ENCODE measurements at places on chromosomes 5 and 9.
A peak's percentile ranks its signal among the peaks of the same experiment; 100 is the strongest.

GRCh38 chr5:6712142-6712576 lies 1.1 kb upstream of the TENT4A start:
- peak; percentile 56 for DNase-seq

DNA sequence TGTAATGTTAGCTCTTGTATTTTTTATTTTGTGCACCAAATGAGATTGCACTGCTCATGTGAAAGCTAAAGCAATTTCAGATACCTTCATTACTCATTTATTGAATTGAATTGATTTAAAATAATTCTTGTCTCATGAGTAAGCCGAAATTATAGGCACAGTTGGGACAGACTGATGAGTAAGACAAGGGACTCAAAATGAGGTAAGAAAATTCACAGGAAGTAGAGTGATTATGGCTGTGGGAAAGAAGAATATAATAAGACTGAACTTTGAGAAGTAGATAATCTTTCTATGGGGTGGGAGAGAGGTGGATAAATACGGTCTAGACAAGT lies 51.1 kb downstream of the NUDT12 start:
- DNase-seq, result no peak

DNA sequence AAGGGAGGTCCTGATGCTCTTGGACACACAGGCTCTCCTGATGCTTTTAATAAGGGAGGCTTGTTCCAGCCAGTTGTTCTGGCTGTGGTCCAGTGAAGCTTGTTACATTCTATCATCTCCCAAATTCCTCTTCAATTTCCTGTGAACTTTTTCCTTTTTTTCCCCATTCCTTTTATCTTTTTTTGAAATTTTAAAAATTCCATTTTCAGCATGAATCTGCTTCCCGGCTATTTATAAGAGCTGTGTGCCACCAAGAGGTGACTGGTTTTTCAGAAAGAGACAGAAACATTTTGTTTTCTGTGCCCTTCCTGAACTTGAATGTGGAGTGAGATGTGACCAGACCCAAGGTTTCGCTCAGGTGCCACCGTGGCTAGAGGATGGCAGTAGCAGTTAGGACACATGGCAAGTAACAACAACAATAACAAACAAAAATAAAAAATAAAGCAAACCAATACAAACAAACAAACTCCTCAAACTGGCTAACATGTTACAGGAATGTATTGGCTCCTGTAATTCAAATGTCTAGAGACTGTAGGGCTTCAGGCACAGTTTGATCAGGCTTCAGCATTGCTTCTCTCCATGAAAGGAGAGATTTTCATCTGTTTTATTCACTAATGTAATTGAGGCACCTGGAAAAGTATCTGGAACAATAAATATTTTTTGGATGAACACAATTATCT lies 121.1 kb downstream of the BOD1 start:
- no peak for DNase-seq

- DNase-seq, result no peak
These were observed 19.5 kb upstream of the ARSI start for GRCh38 chr5:150322202-150322601.

GRCh38 chr5:77321793-77322394 lies 111.4 kb downstream of the PDE8B start:
- no peak for DNase-seq

- no peak for DNase-seq
These were observed 553.0 kb upstream of the ZNF462 start for GRCh38 chr9:106309925-106310324.

- no peak for DNase-seq
These were observed 45.6 kb upstream of the RUFY1 start for GRCh38 chr5:179504600-179505396.

DNA sequence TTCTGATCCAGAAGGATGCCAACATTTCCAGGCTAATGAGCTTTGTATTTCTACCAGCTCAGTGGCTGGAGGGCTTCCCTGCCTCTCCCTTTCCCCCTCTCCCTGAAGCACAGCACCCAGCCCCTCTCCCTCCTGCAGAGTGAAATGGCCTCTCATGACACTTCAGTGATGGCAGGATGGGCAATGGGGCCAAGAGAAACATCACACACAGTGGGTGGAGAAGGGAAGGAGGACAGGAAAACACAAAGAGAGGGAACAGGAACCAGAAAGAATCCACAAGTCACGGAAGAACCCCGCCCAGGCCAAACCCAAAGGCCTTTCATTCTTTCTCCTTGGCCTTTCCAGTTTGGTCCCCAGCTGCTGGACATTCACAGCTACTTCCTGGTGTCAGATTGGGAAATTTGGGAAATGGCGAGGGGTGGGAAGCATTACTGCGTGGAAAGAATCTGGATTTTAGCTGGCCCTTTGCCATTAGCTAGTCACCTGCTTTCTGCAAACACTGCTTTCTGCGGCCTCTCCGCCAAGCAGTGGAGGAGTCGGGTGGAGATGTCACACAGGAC lies 82.6 kb downstream of the GLDC start:
- DNase-seq, result peak; percentile 22

DNA sequence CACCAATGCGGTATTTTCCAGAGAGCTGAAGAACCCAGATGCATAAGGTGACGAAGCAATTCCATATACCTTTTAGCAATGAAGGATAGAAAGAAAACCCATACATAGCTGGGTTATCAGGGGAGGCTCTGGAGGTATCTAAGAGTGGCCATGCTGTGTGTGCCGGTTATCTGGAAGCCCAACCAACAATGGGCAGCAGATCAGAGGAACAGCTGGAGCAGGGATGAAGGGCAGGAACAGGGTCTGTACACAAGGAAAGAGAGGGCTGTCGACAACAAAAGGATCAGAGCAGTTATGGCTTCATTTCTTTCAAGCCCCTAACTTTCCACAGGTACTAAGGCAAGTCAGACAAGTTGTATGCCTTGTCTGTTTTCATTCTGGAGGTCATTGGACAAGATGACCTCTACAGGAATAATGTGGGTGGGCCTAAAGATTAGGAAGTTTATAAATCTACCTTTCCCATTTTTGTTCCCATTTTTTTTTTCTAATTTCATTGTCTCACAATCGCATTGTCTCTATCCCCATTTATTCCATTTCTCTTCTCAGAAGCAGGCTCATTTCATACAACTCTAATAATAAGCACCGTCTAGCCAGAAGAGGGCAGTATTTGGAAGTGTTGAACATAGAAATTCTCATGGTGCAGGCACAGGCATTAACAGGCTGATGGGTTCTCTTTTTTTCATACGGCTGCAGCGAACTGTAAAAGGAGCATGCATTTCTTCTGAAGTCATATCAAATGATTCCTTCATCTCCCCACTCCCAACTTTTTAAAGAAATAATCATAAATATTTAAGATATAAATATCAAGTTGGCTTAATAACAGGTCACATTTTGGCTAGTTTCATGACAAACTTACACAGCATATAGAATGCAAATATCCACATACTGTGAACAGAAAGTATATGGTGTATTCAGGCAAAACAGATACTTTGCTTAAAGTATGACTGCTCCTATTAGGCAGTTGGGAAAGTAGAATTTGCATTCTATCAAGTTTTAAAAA lies 63.5 kb downstream of the ZNF474 start:
- no peak for DNase-seq

DNA sequence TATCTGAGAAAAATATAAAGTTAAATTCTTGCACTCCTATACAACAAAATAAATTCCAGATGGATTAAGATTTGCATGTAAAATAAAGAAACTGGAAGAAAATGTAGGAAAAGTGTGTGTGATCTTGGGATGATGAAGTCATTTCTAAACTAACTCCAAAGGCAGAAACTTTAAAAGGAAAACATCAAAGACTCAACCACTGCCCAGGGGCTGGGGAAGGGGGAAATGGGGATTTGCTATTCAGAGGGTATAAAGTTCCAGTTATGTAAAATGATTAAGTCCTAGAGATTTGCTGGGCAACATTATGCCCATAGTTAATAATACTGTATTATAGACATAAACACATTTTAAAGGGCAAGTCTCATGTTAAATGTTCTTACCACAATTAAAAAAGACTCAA lies 254.5 kb downstream of the DEPDC1B start:
- no peak for DNase-seq

DNA sequence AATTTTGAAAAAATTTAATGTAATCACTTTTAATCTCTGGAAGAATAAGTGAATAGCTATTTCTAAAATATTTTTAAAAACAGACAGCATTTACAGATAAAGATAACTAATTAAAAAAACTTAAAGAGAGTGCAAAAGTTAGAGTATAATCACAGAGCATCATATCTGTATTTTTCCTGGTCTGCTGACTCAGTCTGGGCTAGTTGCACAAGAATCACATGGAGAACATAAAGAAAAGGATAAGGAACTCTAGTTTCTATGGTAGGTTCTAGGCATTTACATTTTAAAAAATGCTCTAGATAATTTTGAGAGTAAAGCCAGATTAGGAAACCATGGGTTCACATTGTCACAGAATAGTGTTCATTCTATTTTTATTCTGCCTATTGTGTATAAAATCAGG lies 347.4 kb downstream of the PSAT1 start:
- DNase-seq, result no peak

- DNase-seq, result no peak
These were observed 16.7 kb downstream of the TCF7 start for GRCh38 chr5:134131165-134131564.

- DNase-seq, result no peak
These were observed 569.8 kb upstream of the RIOK2 start for GRCh38 chr5:97752871-97753270.

GRCh38 chr9:95512709-95513095 lies 4.1 kb downstream of the PTCH1 start:
- DNase-seq, result no peak

DNA sequence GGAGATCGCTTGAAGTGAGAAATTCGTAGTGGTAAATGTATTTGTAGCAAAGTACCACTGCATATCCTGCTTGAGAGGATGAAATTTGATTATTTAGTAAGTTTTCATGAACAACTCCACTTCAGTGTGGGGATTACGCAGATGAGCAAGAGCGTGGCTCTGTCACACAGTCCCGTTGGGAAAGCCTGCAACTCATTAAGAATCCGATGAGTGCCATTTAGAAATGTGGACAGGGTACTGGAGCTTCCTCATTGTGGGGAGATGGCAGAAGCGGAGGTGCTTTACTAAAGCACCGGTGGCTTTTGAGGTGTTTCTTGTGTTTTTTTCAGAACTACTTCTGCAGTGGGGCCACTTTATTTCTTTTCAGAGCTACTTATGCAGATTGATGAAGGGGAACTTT lies 1.4 kb downstream of the TJP2 start:
- no peak for DNase-seq

- peak; percentile 85 for DNase-seq
These were observed at the start of gene SMIM3 for GRCh38 chr5:150778517-150779396. SMIM3 (plus strand) TSS chr5:150778757; CDS start chr5:150795441, 16,684 bp downstream.

GRCh38 chr5:43676083-43676840 lies 73.3 kb downstream of the NNT start:
- no peak for DNase-seq

DNA sequence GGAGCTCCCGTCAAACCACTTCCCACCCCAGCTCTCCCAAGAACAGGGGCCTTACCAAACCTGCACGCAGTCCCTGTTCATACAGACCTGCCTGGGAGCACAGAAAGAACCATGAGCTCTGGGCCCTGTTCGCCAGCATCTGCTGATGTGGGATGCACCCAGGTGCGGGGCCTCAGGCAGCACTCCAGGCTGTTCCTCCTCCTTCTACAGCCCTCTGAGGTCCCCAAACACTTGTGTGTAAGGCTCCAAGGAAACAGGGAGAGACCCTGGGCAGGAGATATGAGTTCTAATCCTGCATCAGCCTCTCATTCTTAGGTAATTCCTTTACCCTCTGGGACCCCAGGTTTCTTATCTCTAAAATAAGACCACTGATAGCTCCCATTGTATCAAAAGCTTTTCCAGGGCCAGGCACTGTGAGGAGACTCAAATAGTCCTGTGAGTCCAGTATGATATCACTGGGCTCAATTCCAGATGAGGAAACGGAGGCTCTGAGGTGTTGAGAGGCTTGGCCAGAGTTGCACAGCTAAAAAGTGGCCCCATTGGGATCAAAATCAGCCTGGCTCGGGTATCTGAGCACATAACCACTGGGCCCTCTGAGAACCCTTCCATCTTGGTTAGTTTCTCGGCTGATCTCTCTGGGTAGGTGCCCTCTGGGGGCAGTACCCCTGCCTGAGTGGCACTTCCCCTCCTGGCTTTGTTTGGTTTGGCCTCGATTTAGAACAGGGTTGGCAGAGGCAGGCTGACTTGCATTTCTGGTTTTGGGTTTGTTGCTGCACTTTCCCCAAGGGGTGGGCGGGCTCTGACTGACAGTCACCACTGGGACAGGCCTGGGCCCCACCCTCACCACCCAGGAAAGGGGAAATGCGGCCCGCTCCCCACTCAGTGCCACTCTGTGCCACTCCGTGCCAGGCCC lies 116.8 kb downstream of the RGS3 start:
- no peak for DNase-seq

GRCh38 chr5:57246426-57246825 lies 72.6 kb downstream of the GPBP1 start:
- no peak for DNase-seq

- no peak for DNase-seq
These were observed 171.3 kb upstream of the ZNF462 start for GRCh38 chr9:106691627-106692026.

GRCh38 chr9:94928691-94929368 lies 202.3 kb downstream of the AOPEP start:
- DNase-seq, result peak; percentile 9

DNA sequence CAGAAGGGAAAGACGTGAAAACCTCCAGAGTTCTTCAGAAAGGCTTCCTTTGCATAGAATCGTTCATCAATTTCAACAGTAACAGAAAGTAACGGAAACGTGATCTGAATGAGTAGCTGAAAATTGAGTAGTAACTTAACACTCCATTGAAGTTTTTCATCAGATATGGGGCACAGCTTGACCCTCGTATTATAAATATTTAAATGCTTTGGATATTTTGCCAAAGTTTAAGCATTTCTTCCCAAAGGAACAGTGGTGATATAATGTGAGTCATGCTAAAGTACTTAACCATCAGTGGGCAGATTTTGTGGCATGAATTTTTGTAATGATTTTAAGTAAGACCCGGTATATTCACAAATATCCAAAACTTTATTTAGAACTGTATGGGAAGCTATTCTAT lies 67.4 kb upstream of the ADAMTS19 start:
- DNase-seq, result no peak

DNA sequence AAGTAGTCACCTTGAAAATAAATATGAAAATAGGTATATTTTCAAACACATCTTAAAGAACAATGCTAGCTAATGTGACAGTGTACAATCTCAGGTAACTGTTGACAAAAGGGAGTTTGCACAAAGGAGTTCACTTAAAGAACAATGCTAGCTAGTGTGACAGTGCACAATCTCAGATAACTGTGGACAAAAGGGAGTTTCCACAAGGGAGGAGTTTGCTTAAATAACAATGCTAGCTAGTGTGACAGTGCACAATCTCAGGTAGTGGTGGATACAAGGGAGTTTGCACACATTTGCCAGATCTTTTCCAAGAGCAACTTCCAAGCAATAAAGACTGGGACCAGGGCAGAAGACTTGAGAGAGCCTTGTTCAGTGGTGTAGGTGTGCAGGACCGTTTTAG lies 442.9 kb upstream of the FTMT start:
- DNase-seq, result no peak

GRCh38 chr5:43110606-43111170 lies 10.0 kb upstream of the ZNF131 start:
- DNase-seq, result no peak

- no peak for DNase-seq
These were observed 85.6 kb downstream of the SLC28A3 start for GRCh38 chr9:84254972-84255371.

Data from ovary (tissue), 10 donors.